ENCODE measurements at places on chromosomes 7 and 10.

DNA sequence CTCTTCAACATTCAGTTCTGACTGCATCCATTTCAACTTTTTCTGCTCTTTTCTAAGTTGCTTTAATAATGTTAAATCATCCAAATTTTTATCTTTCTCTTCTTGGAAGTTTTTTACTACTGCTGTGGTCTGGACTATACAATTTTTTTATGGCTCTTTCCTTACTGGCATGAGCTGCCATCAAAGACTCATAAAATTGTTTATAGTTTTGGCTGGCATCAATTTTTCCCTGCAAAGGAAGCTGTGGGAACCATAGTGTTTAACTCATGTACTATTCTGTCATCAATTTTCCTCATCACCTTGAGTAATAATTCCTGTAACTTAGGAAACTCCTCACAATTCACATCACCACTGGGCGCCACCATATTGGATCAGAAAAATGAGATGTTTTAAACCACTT, 77.6 kb upstream of the A1CF start:
- no peak for DNase-seq

GRCh38 chr10:104622598-104623209, 18.4 kb upstream of the SORCS3 start:
- DNase-seq, result no peak

GRCh38 chr10:122233857-122234348, 37.2 kb upstream of the BTBD16 start:
- DNase-seq, result no peak

- no peak for DNase-seq
Observed at GRCh38 chr10:18378766-18379165, 238.5 kb downstream of the CACNB2 start.

DNA sequence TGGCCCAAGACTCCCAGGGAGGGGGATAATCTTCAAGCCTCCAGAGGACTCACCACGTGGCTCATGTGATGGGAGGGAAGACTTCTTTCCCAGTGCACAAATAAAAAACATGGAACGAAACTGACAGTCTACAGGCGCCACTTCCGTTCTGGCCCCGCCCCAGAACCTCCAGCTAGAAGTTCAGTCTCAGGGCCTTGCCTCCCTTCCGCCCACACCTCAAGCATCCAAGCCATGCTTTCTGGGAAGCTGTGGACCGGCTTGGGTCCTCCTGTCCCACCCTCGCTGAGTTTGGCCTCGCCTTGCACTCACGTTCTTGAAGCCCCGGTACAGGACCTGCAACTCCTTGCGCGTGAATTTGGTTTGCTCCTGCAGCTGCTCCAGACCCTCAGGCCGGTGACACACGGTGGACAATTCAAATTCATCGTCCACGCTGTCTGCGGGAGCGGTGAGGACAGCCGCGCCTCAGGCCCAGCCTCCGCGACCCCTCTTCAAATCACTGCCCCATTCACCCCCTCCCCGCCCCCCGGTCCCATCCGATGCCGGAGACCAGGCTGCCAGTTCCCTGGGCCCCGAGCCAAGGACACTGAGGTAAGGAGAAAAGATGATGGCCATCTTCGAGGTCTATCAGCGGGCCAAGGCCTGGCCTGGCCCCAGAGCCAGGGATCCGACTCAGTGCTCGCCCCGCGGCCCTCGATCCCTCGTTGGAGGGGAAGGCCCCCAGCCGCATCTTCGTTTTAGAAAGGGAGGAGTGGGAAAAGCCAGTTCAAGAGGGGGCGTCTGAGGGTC, 10.7 kb upstream of the OGA start:
- DNase-seq, result no peak

GRCh38 chr7:139304517-139304916, 36.6 kb upstream of the FMC1 start:
- DNase-seq, result no peak

DNA sequence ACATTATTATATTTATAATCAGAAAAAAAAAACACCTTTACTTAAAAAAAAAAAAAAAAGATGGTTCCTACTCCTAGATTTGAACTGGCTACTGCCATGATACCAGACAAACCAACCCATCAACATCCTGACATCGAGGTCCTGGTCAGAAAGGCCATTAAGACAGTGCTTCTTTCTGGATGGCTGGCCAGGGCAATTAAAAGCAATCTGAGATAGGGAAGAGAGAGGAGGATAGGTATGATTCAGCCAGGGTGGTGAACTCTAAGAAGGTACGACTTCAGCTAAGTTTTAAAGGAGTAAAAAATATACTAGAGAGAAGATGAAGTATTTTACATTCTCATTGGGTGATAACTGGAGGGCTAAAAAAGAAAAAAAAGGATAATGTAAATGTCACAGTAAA, 139.0 kb downstream of the DOCK4 start:
- DNase-seq, result no peak

- DNase-seq, result no peak
Observed at GRCh38 chr7:94398841-94399240, 4.1 kb downstream of the COL1A2 start.

DNA sequence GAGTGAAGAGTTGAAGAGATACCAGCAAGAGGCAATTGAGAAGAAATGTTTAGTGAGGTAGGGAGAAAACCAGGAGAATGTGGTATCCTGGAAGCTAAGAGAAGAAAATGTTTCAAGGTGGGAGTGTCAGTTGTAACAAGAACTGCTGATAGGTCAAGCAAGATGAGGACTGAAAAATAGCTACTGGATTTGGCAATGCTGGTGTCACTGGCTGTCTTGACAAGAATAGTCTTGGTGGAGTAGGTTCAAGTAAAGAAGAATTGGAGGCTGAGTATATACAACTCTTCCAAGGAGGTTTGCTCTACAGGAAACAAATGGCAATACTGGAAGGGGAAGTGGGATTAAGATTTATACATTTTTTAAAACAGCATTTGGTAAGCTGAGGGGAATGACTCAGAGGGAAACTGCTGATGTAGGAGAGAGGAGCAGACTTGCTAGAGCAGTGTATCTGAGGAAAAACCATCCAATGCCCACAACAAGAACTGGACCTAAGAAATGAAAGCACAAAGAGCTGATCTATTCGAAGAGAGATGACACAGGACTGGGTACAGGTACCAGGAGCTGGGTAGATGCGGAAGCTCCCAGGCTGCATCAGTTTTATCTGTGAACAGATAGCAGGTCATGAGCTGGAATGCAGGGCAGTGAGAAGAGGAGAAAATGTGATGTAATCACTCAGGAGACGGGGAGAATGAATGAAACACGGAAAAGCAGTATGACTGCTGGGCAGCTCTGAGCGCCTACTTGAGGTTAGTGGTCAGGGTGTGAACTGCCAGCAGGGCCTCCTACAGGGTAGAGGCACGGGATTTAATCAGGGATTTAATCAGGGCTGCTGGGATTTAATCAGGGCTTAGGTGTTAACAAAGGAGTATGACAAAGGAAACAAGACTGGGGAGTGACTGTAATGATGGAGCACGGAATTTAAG, 34.5 kb downstream of the FAM25A start:
- no peak for DNase-seq

- DNase-seq, result no peak
Observed at GRCh38 chr10:48400129-48400849, 93.8 kb downstream of the MAPK8 start.

DNA sequence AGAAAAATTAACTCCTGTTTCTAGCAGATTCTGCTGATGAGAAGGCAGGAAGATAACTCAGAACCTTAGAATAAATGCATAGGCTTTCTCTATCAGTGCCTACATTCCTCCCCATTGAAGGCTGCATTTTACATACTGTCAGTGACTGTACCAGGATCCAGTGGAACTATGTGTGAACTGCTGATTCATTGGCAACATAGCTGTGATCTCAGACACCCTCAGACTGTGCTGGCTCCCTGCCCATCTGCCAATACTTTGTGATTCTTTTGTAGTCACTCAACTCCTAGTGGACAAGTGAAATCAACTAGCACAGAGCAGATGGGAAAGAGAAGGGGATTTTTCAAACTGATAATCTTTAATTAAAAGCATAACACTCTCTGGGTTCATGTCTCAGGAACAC, 375.8 kb downstream of the MDFIC start:
- no peak for DNase-seq

DNA sequence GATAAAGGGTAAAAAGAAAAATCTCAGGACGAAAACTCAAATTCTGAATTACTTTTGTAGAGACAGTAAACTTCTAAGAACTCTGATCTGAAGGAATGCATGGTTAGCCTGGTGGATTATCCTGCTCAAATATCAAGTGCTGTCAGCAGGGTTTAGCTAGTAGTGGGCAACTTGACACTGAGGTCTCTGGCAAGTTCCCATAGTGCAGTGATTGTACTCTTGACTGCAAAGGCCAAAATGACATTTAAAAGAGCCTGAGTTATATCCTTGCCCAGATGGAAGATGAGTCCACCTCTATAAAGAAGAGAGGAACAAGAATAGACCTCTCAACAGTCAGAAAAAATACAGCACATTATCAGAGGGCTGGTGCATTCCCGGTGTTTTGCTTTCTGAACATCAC, 304.5 kb upstream of the IMMP2L start:
- no peak for DNase-seq

- no peak for DNase-seq
Observed at GRCh38 chr7:159035571-159036073, 109.0 kb downstream of the VIPR2 start.

- no peak for DNase-seq
Observed at GRCh38 chr7:115816318-115816974, 214.1 kb downstream of the TFEC start.

DNA sequence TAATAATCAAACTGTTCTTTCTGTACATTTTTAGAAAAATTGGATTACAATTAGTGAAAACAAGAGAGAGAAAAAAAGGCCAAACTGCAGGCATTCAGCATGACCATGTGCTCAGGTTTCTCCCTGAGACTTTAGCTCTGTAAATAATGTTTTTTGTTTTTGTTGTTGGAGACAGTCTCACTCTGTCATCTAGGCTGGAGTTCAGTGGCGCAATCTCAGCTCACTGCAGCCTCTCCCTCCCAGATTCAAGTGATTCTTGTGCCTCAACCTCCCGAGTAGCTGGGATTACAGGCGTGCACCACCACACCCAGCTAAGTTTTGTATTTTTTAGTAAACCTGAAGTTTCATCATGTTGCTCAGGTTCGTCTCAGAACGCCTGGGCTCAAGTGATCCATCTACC, 23.0 kb downstream of the BZW2 start:
- no peak for DNase-seq

GRCh38 chr7:5193880-5194279, 3.8 kb downstream of the WIPI2 start:
- DNase-seq, result no peak

- no peak for DNase-seq
Observed at GRCh38 chr10:18140957-18141845, 977 bp downstream of the CACNB2 start.

DNA sequence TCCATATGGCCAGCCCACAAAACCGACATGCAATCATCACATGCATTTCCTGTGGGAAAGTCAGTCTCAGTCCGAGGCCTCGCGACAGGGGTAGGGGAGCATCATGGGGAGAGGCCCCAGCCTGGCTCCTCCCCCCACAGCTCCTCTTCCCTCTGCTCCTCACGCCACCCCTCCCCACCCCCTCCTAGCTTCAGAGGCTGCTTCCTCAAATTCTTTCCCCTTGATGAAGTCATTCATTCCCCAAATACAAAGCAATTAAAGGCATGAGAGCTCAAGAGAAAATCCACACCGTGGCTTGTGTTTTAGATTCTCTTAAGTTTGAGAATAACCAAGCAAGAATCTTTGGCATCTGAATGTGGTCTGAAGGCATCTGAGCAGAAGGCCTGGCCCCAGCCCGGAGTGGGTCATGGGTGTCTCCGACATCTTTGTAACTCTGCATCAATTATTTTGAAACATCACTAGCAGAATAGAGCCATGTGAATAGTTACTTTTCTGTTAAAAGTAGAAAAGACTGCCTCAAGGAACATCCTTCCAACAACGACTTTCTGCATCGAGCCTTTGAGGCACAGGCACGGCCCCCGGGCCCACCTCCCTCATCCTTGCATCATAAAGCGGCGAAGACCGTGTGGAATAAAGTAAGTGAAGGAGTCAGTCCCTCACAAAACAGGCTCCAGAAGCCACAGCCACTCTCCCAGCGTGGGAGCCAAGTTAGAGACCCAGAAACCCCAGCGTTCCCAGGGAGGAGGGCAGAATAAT, 90.9 kb downstream of the DIP2C start:
- DNase-seq, result no peak

GRCh38 chr10:100723770-100724530, 21.4 kb upstream of the PAX2 start:
- no peak for DNase-seq

Data from stimulated activated CD8-positive, alpha-beta memory T cell treated with anti-CD3 and anti-CD28 coated beads, Interleukin-12 subunit alpha, Interleukin-12 subunit beta, amount 100 ng/mL, for 1 hour (primary cell).